ENCODE measurements at places on chromosomes 13 and 19.
A peak's percentile ranks its signal among the peaks of the same experiment; 100 is the strongest.

DNA sequence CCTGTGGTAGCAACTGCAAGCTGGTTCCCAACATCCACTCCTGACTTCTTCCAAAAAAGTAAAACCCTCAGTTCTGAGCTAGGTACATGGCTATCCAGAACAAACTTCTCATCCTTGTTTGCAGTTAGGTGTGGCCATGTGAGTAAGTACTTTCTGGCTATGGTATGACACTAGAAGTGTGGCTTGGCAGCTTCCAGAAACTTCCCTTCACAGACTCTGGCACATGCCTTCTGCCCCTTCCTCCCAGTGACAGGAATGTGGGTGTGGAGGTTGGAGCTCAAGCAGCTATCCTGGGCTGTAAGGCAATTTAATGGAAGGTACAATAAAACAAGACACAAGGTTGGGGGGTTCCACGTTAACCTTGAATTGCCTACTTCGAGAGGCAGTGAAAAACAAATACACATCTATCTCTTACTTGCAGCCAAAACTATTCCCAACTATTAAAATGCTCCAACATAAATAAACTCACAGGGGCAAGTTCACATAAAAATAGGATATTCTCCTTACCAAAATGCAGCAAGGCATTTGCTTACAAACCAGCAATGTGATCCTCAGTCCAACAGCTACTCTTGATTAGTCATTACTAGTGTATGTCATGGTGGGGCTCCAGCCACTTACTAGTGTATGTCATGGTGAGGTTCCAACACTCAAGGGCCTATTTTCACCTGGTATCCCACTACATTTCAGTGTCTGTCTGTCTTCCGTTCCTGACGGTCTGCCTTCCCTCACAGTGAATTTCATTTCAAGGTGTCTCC, 3.1 kb downstream of the SMG9 start:
- no peak for DNase-seq

DNA sequence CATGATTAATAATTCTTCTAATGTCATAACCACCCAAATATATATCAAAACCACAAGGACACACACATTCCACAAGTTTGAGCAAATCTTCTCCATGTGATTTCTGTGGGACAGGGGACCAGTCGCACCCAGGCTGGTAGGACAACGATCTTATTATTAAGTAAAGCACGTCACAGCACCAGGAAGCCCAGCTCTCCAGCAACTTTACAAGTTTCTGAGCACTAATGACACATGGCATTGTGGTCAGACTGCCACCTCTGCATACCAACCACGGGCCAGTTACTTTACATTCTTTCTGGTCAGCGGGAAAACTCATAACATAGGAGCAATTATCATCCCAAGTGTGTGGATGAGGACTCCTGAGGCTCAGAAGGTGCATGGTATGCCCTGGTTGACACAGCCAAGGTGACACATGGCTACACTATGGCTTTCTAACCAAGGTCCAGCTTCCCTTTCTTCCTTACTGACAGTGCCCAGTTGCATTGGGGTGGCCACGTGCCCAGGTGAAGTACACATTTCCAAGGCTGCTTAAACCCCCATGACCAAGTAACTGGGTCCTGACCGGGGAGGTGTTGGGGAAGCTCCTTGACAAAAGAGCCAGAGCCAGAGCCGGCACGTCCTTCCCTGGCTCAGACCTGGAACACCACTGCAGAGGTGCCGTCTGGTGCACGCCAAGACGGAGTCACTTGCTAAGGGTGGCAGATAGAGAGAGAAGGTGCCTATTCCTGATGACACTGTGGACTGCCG, 27.4 kb downstream of the LATS2 start:
- no peak for DNase-seq

DNA sequence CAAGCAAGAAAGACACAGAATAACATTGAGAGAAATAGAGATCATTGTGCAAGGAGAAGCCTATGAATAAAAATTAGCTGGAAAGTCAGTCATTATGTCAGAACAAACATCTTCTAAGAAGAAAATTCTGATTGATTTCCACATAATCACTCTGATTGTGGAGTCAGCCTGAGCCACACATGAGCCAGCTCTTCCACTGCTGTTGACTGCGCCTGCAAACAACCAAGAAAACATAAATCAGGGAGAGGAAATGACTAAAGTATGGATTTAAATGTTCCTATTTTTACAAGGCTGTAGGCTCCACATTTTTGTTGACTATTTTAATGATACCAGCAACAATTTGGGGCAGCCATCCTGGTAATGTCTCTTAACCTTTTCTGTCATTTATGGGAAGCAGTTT, 962.3 kb downstream of the EFNB2 start:
- no peak for DNase-seq

DNA sequence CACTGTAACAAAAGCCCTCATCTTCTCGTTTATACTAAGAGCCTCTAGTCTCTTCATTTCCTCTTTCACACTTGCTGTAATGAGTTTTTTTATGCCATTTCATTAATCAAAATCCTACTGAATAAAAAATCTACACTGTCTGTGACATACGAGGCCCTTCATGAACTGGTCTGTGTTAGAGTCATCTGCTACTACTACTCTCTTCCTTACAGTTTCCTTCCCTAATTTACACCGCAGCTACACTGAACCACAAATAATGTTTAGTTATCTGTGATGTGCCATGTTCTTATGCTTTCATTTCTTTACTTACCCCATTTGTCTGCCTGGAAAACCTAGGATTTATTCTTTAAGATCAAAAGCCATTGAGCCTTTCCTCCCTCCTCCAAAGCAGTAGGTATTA, 16.0 kb downstream of the UFM1 start:
- no peak for DNase-seq

DNA sequence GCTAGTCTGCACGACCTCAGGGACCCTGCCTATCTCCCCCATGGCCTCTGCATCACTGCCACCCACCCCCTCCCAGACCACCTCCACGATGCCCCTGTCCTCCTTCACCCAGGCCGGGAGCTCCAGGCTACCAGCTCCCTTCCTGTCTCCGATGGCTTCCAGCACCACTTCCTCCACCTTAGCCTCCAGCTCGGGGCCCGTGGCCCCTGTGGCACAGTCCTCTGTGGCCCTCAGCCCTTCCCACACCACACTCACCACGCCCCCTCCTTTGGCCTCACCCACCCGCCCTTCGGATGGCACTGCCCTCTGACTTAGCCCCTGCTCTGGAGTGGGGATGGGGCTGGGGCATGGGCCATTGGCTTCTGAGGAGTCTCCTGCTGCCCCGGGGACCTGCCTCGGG, 7.2 kb downstream of the PALM3 start:
- no peak for DNase-seq

DNA sequence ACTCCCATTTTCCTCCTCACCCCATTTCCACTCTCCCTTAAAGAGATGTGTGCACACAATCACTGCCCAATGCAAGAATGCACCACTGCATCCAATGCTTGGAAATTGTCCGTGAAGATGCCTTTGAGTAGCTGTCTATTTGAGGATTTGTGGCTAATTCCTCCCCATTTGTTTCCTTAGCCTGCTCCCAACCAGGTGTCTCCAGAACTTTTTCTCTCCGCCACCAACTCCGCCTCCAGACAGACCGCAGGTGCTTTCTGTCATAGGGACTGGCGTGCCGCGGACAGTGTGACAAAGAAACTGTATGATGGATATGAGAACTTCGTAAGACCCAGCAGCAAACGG, 461 bp upstream of the TM9SF2 start:
- DNase-seq = no peak

DNA sequence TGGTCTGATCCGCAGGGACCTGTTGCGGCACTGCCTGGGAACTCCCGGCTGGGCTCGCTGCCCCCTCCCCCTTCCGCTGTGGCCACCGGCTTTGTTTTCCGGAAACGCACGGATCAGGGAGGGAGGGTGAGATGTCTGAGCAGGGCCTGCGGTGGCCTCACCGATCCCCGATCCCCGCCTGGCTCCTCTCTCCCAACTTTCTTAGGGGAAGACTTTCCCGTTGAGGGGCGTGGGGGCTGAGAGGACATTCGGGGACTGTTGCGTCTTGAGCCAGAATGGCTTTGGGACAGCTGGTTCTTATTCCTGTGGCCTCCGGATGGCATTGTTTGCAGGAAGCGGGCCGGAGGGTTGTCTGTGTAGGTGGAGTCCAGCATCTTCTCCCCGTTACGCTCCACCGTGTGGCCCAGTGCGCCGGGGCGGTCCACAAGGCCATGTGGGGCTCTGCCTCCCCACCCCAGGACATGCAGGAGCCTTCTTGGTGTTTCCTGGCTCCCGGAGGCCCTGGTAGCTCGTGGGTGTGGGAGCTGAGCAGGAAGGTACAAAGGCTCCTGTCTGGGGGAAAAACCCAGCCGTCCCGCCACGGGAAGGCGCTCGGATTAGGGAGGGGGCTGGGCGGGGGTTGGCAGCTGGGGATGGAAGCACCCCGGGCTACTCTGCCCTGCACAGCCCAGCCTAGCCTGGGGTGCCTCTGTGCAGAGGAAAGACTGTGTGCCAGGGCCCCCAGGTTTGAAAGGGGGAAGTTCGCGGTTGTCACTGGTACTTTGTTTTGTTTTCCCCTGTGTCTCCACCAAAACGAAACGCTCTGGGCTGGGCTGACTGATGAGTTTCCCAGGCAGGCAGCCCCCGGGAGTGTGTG, 1.3 kb downstream of the CSNK1G2 start:
- peak; percentile 77 for DNase-seq

DNA sequence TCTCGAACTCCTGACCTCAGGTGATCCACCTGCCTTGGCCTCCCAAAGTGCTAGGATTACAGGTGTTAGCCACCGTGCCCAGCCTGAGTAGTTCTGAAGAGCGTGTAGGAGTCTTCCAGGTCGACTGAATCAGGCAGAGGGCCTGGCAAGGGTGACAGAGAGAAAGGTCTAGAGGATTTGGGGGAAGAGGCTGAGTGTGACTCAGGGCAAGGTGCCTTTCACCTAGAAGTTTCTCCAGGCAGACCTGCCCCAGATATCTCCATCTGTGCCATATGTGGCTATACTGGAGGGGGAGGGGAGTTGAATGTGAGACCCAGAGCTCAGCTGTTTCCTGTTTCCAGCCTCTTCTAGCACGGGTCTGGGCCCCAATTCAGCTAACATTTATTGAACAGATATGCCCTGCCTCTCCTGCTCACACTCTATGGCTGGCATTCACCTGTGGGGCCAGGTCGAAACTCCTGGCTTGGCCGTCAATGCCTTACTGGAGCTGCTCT, 1.3 kb downstream of the CCDC159 start:
- no peak for DNase-seq

DNA sequence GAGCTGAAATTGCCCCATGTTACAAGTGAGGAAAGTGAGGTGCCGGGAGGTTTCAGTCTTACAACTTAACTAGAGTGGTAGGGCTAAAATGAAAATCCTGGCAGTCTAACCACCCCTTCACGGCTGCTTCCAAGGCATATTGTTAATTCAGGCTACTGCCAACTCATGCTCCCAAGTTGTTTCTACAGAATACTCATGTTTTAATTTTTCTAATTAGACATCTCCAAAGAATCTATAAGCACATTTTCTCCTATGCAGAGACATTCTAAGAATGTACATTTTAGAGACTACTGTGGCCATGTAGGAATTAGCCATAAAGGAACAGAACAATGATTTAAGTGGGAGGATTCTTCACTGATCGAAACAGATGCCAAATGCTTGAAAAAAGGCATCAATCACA, 7.0 kb upstream of the TSC22D1 start:
- no peak for DNase-seq

DNA sequence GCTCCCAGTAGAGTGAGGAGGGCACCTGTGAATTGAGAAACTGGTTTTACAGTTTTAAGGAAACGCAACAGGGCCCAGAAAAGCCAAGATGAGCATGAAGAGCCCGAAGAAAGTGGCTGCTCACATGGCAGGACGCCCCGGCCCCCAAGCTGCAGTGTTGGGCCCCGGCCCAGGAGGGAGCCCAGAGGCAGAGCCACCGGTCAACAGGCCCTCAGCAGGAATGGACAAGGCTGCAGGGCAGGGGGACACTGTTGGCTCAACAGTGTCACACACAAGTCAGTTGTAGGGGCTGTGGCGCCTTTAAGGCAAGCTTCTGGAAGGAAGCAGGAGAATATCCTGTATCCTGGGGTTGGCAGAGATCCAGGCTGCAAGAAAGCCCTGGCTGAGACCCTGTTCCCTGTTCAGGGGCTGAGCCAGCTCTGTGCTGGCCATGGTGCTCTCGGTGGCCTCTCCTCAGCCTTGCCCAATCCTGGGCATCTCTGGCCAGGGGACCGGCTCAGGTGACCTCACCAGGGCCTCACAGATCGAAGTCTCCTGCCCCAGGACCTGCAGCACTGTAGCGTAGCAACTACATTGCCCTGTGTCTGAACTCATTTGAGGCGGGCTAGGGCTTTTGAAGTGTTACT, 28.0 kb downstream of the UPF1 start:
- DNase-seq = no peak

DNA sequence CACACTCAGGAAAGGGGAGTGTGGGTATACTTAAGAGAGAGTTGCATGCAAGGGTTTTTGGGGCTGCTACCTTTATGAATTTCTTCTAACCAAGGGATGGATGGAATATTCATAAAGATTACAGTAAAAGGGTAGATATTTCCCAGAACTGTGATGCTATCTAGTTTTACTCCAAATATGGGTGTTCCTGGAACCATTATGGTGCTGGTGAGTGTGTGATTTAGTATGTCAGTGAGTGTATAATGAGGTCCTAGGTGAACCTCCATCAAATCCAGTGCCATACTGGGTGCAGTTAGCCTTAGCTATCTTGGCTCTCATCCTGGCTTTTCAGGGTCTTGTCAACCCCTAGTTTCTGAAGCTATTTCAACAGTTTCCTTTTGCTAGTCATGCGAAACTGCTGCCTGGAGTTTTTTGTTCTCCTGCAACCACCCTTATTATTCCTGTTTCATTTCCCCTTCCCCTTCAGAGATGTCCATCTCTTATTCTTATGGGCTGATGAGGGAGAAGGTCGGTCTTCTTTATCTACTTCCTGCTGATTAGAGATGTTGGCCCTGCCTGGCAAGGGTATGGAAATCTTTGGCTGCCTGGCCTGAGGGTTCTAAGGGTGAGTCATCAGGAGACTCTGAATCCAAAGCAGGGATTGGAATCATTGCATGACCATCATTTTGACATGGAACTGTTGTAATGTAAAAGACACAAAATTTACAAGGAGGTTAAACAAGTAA, 202.3 kb downstream of the NBEA start:
- no peak for DNase-seq
